EL (cell line): ENCODE measurements at places on chromosomes 6 and 20.

DNA sequence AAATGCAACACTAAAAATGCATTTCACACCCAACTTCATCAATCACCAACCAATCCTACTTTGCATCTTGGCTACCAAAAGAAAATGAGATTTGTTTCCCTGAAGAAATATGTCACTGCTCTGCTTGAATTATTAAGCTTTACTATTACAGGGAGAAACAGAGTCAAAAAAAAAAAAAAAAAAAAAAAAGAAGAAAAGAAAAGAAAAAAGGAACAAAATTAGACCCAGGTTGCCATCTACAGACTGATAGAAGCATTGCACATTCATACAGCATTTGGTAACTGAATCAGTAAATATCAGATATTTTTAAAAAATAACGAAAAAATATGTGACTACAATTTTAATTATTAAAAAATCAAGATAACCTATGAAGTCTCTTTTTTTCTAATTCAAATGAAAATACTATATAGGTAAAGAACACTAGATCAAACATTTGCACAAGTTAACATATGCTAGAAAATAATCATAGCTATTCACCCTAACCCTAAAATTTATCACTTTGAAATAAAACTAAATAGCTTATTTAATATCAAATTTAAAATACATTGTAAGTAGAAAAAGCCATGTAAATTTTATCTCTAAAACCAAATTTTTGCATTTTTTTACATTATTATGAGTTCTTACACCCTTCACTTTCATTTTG is 83.3 kb downstream of the DCDC2 start:
- peak; percentile 12 for DNase-seq

GRCh38 chr6:111777357-111777756 is 95.9 kb downstream of the FYN start:
- DNase-seq, result no peak

DNA sequence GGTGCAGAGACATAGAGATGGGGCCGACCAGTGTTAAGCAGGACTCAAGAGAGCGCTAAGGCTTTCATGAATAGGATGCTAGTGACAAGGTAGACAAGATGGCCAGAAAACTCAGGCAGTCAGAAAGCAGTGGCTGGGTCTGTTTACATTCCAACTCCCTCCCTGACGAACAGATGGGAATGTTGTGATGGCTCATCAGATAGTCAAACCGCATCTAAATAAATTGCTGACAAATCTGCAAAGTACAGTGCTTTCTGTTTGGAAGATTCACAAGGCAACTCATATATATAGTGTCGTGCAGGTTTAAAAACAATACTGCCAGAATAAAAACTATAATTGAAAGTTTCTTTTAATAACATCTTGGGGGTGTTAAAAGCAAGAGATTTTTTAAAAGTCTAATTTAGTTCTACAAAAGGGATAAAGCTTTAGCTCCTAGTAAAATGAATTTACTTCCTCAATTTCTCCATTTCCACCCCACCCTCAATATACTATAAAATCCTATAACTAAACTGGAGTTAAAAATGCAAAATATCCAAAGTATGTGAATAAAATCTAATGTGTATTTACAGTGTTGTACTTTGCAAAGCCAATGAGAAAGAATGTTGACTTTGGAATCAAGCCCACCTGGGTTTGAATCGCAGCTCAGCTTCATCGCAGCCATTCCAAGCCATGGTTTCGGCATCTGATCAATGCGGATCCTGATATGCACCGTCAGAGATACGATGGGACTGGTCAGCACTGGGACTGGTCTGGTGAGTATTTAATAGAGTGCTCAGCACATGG is 247.3 kb upstream of the PDE10A start:
- no peak for DNase-seq

GRCh38 chr6:73394577-73395354 is at the start of gene DDX43:
DDX43 (plus strand) TSS chr6:73394828; CDS start chr6:73394906, 78 bp downstream.
- no peak for DNase-seq

GRCh38 chr6:41475737-41476357 is 70.3 kb upstream of the FOXP4 start:
- DNase-seq, result no peak

DNA sequence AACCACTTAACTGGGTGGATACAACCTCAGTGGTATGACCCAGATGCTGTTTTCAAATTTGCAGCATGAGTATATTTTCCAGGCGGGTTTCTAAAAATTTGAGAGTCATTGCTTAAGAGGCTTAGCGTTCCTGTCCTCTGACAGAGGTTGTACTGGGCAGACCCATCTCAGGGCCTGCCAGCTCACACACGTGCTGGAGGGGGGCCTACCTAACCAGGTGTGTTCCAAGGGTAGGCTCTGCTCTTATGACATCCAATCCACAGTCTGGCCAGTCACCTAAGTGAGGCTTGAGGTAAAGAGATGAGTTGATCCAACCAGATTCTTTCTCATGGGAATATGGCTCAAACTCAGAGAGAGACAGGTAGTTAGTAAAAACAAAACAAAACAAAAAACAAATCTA is 1.3 kb downstream of the LYRM4 start:
- DNase-seq, result no peak

GRCh38 chr6:159357211-159357915 is 188.2 kb downstream of the FNDC1 start:
- no peak for DNase-seq

GRCh38 chr20:24462460-24463010 is 6.9 kb upstream of the SYNDIG1 start:
- no peak for DNase-seq

GRCh38 chr6:150966786-150967185 is 101.3 kb downstream of the MTHFD1L start:
- DNase-seq, result no peak

GRCh38 chr20:41958391-41958790 is 340.2 kb upstream of the CHD6 start:
- no peak for DNase-seq

- DNase-seq, result no peak
Observed at GRCh38 chr20:59022754-59023153, 3.5 kb downstream of the TUBB1 start.

DNA sequence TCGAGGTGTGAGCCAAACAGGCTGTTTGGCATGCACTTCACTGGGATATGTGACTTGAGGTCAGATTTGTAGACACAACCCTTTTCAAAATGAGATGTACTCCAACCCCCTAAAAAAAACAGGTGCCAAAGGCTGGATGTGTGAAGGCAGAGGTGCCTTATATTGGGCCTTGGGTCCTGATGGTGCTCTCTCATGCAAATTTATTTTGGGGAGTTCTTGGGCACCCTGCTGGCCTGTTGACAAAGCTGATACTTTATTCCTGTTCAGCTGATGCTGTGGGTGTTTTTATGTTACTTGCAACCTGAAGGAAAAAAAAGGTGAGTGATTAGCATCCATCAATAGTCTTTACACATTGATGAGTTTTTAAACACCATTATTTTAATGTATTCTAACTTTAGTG is 121.5 kb downstream of the DNAH8 start:
- no peak for DNase-seq

DNA sequence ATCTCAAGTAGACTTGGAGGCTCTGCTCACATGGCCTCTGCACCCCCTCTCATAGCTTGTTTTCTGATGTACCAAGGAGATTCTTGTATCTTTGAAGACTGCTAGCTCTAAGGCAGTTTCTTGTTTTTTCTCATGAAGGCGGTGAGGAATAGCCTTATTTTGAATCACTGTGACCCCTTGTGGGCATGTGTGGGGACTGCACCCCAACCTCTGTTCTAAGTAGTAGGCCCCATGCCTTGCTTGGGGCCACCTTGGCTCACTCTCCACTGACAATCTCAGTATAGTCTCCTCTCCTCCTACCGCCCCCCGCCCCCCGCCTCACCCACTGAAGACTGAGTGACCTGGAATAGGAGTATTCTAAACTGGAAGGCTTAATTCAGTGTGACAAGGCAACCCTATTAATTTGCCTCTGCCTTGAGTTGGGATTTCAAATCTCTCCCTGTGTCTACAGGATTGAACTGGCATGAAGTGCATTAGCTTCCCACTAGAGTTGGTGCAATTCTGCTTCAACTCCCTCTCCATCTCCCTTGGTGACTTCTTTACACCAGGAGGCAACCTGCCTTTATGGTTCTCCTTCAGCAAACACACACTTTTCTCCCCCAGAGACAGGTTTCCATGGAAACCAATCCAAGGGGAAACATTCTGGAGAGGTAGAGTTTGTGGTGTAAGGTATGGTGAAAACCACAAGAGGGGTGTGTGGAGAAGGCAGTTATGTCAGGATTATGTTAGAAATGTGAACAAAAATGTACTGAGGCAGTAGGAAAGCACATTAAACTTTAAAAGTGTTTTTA is 75.4 kb upstream of the ECI2 start:
- peak; percentile 65 for DNase-seq

DNA sequence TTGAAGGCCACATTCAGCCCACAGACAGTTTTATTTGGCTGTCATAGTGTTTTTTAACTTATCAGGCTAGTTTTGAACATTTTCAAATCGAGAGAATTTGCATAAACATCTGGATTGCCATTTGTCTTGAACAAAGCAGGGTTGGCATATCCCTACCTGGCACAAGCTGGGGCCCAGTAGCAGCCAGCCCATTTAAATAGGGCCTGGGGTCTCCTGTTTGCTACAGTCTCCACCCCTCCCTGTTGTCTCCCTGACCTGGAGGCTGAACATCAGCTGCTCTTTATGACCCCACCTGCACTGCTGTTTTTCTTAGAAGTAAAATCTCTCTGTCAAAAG is 10.5 kb downstream of the BCAS4 start:
- DNase-seq, result no peak

DNA sequence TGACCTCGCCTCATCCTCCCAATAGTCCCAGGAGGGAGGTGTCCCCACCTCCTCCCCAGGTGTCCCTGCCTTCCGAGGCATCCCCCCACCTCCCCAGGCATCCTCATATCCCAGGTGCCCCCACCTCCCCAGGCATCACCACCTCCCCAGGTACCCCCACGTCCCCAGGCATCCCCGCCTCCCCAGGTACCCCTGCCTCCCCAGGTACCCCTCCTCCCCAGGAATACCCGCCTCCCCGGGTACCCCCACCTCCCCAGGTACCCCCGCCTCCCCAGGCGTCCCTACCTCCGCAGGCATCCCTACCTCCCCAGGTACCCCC is 198.9 kb downstream of the SYNDIG1 start:
- no peak for DNase-seq

GRCh38 chr20:19367591-19367990 is 155.1 kb downstream of the SLC24A3 start:
- no peak for DNase-seq

GRCh38 chr20:48813930-48814546 is 13.8 kb downstream of the PREX1 start:
- DNase-seq, result no peak

DNA sequence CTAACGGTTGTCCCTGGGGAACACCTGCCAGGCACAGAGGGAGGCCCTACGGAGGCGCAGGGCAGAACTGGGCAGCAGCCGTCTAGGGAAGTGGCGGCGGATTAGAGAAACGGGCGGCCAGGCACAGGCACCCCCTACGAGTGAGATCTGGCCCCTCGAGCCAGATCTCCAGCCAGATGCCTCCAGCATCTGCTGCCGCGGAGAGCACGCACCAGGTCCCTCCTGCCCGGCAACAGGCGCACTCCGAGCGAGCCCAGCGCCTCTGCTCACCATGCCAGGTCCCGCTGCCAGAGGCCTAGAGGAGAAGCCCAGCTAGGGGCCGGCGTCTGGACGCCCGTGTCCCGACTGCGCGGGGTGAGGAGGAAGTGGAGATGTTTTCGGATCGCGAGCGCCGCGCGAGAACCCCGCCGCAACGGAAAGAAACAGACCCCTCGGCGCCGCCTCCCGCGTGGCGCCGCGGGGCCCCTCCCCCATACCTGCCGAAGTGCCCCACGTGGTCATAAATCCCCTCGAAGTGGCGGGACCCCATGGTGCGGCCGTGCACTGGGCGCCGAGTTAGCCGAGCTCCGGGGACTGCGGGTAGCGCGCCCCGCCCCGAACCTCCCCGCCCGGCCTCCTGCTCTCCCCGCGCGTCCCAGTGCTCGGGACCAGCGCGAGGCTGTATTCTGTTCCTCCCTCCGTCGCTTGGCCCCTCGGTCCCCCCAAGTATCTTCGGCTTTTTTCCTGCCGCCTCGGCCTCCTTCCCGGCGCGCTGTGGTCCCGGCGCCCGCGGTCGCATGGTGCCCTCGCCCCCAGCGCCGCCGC is at the start of gene SLC22A16:
Gene SLC22A16, minus strand, starts transcription at position 568 of the 804 bp plus-strand sequence. Its CDS starts 39 bp downstream, at position 529.
- DNase-seq, result no peak

DNA sequence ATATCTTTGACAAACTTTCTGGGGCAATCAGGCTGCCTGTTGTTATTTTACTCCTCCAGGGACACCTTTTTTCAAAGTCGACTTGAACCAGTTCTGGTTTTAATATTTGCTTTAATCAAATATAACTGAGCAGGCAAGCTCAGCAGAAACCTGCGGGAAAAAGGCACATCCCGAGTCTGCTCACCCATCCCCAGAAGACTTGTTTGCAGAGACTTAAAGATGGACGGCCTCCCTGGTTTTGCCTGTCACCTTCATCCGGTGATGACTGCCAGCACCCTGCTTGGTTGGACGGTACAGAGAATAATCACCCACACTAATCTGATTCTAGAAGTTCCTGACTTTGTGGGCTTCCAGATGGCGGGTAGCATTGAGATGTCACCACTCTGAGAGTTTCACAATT is 36.8 kb downstream of the PPP1R3G start:
- no peak for DNase-seq

DNA sequence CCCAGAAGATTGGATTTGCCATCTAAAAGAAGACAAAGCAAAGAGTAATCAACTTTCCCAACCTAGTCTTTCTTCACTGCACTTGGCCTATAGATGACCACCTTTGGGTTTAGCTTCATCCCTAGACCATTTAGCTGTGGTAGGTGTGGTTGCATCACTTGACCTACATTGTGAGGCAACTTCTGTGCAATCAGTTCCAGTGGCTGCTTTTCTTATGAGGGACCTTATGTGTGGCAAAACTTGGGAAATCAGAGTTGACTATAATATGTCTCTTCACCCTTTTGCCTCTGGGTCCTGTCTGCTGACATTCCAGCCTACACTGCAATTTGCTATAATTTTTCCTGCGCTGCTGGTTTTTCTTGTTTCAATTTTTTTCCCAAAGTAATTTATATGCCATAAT is 55.2 kb downstream of the PRDM13 start:
- no peak for DNase-seq

DNA sequence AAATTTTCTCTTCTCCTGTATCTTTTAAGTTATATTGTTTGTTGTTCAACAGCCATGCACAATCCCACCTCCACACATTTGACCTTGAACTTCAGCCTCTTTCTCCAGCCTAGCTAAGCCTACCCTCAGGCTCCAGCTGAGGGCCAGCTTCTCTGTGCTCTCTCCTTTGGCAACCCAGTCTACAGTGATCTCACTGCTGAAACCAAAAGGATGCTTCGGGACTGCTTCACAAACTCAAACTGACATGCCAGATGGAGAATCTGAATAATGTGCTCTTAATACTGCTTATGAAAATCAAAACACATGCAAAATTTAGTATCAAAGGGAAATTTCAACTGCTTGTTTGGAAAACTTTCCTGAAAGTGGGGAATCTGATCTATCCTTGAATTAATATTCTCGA is 16.1 kb upstream of the RIN2 start:
- DNase-seq, result no peak

- no peak for DNase-seq
Observed at GRCh38 chr6:20948556-20948955, 414.3 kb downstream of the CDKAL1 start.
